ENCODE measurements at places on chromosomes 12 and 14.

GRCh38 chr14:94636744-94637412 is 24.7 kb downstream of the SERPINA3 start:
- DNase-seq: no peak

DNA sequence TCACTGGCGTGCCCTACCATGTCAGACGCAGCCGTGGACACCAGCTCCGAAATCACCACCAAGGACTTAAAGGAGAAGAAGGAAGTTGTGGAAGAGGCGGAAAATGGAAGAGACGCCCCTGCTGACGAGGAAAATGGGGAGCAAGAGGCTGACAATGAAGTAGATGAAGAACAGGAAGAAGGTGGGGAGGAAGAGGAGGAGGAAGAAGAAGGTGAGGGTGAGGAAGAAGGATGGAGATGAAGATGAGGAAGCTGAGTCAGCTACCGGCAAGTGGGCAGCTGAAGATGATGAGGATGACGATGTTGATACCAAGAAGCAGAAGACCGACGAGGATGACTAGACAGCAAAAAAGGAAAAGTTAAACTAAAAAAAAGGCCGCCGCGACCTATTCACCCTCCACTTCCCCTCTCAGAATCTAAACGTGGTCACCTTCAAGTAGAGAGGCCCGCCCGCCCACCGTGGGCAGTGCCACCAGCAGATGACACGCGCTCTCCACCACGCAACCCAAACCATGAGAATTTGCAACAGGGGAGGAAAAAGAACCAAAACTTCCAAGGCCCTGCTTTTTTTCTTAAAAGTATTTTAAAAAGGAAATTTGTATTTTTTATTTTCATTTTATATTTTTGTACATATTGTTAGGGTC is 13.2 kb downstream of the TRIP11 start:
- no peak for DNase-seq

GRCh38 chr14:37087520-37087919 is 84.9 kb downstream of the SLC25A21 start:
- no peak for DNase-seq

GRCh38 chr14:59176765-59177164 is 11.7 kb upstream of the DAAM1 start:
- no peak for DNase-seq

GRCh38 chr12:32331133-32331532 is 68.2 kb upstream of the FGD4 start:
- no peak for DNase-seq

DNA sequence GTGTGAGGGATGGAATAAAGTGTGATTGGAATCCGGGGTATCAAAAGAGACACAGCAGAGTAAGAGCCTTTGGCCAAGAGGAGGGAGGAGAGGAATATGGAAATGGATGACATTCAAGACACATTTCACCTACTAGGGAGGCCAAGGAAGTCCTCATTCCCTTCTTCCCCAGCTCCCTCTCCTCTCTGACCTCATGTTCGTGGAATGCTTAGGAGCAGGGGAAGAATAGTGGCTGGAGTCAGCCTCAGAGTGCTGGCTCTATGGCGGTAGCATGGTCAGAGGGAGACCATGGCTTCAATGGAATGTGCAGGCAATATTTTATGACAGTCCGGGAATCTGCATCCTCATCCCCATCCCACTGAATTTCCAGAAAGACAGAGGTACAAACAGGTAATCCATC is 196.6 kb downstream of the EGLN3 start:
- no peak for DNase-seq

GRCh38 chr12:113973109-113973904 is 7.2 kb upstream of the RBM19 start:
- DNase-seq: no peak

DNA sequence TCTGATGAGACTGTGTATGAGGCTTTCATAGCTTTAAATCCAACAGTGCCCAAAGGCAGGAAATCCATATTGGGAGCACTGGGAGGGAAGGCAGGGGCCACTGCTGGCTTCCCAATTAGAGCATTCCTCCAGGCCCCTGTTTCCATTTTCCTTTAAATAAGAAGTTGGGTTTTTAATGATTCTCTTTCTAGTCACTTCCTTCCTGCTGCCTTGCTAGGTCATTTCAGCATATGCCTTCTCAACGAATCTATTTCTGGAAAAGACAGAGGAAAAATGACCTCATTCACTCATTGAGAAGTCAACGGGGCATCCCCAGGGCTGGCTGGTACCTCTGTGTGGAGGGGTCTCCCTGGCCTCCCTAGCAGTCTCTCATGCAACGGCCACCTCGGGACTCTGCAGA is 43.5 kb downstream of the IGF1 start:
- no peak for DNase-seq

DNA sequence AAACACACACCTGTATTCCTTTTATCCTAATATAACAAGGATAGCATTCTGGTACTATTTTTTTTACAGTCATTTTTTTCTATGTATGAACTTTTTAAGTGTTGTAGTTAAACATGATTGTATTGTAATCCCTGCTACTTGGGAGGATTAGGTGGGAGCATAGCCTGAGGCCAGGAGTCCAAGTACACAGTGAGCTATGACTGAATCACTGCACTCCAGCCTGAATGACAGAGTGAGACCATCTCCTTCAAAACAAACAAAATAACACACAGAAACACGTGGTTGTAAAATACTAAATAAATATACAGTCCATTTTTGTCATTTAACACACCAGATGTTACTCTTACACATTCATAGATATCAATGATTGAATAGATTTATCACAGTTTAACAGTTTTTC is 56.9 kb downstream of the MAP4K5 start:
- no peak for DNase-seq

- DNase-seq: no peak
Measured at GRCh38 chr14:93035917-93036651, 79.6 kb downstream of the ITPK1 start.
